ENCODE measurements at places on chromosomes 1 and 21.

- no peak for DNase-seq
Measured at GRCh38 chr1:205429762-205430695, 8.2 kb upstream of the LEMD1 start.

DNA sequence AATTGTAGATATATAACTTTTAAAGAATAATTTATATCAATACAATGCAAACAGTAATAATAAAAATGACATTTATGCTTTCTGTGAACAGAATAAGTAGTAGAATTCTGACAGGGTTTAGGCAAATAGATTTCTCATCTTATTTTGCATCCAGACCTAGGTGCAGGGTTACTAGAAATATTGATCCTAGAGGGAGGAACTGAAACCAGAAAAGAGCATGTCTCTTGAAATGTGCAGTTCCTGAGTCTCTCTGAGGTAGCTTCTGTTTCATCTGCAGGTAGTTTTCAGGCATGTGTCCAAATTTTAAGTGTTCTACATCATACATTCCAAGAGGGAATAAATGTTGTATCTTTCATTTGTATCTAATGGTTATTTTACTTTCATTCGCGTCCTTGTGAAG, 631.9 kb upstream of the ADGRL4 start:
- DNase-seq: no peak

DNA sequence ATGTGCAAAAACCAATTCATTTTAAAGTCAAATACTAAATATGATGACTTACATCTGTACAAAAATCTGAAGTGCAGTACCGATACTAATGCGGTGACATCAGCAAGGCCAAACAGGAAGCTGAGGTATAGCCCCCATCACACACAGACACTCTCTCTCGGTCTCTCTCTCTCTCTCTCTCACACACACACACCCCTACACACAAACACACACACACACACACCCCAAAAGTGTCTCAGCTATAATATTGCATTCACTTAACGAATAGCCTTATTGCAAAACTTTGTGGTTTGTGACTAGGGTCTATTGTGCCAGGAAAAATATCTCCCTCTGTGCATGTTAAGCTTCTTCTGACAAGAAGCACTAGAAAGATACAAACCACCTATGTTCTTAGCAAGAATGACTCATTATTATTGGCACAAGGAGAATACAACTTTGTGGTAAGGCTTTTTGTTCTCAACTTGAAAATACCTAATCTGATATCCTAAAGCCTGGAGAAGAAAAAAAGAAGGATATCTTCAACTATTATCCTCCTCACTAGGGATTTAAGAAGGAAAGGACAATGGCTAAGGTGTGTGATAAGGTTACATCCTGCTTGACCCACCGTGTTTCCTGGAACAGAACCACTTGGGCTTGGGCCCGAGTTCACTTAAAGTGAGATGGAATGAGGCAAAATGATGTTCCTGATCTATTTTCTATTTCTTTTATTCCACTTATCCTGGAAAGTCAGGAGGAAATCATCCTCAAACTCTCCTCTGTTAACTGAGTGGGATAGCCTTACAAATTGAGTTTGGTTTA, 107.1 kb downstream of the NIBAN1 start:
- peak; percentile 46 for DNase-seq

DNA sequence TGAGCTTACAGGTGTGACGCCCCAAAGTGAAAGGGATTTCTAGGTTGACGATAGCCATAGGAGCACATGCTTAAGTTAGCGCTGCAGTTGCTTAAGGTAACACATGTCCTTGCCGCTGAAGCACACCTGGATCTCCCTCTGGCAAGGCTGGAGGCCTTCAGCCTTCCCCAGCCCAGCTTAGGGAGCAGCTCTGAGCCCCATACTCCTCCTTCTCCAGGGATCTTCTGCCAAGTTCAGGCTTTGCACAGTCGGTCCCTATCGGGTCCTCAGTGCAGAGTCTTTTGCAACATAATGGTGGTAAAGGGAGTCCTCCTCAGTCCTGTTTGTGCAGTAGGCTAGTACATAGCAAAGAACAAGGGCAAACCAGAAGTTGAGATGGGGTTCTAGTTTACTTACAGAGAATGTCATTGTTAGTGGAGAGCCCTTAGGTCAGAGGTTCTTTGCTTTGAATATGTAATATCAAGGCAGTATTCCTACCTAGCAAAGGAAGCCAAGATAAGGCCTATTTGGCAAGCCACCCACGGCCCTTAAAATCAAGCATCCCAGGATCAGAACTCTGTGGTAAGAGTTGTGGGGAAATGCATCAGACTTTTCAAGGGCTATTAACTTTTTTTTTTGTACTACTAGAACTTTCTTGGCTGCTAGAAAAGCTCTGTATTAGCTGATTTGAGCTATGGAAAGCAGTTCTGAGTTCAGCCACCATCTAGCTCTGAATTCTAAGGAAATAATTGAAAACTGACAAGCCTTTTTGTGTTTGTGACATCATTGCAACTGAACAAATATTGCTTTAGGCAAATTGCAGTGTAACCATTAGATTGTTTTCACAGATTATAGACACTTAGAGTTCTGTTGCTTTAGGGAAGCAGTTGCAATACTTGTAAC, 1.4 kb downstream of the EVA1C start:
- DNase-seq: no peak

GRCh38 chr1:12142891-12143630, 23.7 kb upstream of the TNFRSF1B start:
- DNase-seq: no peak

GRCh38 chr1:65222340-65222940, 74.4 kb downstream of the AK4 start:
- no peak for DNase-seq

DNA sequence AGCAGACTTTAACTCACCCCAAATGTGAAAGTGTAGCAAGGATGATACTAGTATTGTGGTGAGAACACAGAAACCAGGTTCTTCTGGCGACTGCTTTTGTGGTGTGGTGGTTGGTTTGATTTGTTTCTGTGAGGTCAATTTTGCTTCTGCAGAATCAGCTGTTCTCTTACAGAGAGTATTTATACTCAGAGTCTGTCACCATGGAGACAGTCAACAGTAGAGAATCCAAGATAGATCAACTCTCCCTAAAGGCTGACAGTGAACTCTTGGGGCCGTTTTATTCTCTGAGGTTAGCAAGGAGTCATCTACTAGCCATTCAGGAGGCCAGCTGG, at the start of gene CFAP107:
CFAP107 (plus strand) TSS at position 209 of the 332 bp plus-strand sequence. CDS start 231 bp downstream, outside the sequence.
- no peak for DNase-seq

GRCh38 chr1:46485564-46486431, 3.8 kb upstream of the DMBX1 start:
- no peak for DNase-seq

- DNase-seq: no peak
Measured at GRCh38 chr1:97660431-97661105, 260.3 kb downstream of the DPYD start.

- DNase-seq: no peak
Measured at GRCh38 chr1:1114431-1114830, 1.5 kb downstream of the C1orf159 start.

DNA sequence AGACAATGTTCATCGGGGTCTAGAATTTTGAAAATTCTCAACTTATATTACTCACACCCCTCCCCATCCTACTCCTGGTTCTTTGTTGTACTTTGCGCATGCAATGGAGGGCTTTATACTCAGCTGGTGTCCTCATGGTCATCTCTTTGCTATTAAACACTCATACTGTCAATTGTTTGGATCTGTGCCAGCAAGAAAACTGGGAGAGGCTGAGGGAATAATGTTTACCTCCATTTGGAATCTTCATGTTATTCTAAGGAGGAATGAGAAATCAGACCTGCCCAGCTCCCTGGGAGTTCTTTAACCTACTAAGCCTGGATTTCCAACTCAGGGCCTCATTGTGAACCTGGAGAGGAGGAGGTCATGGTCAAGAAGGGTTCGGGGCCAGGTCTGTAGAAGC, 143.9 kb upstream of the DNAH14 start:
- DNase-seq: no peak

DNA sequence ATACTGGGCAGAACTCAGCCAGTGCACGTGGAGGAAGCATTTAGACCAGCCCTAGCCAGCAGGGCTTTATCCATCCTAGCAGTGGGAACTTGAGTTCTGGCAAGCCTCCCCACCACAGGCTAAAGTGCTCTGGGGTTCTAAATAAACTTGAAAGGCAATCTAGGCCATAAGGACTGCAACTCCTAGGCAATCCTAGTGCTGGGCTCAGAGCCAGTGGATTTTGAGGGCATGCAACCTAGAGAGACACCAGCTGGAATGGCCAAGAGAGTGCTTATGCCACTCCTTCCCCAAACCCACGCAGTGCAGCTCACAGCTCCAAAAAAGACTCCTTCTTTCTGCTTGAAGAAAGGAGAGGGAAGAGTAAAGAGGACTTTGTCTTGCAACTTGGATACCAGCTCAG, 70.5 kb upstream of the APOBEC4 start:
- no peak for DNase-seq

- DNase-seq: no peak
Measured at GRCh38 chr1:186994897-186995296, 166.1 kb downstream of the PLA2G4A start.

- DNase-seq: no peak
Measured at GRCh38 chr1:240511789-240512188, 100.2 kb downstream of the GREM2 start.

DNA sequence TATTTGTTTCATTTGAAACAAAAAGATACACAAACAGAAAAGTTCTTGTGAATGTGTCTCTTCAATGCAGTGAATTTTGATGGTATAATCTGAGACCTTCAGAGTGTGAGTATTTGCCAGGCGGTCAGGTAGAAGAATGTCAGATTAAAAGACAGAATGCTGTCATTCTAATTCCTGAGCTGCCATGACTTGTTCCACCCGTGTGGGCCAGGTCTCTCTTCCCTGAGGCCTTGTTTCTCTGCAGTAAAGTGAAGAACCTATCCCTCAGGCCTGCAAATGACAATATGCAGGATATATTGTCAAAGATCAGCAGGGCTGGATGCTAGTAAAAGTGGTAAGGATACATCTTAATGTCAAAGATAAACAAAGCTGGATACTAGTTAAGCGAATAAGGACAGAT, 111.4 kb downstream of the ZP4 start:
- DNase-seq: no peak

DNA sequence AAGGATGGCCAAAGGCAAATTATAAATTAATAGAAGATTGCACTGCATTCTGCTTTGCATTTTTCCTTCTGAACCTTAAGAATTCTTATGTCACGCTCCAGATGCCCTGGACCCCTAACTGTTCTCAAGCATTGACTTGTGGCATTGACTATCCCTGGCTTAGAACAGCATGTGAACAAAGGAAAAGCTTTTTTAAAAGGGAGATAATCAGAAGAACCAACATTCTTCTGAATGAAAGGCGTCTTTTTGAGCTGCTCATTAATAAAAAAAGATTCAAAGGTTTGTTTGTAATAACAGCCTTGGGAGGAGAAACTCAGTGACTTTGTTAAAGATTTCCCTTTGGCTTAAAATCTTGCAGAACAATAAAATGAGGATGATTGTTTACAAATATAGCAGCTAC, 105.5 kb downstream of the TNNI3K start:
- DNase-seq: no peak

- no peak for DNase-seq
Measured at GRCh38 chr1:43274125-43274803, 4.5 kb downstream of the TMEM125 start.

Data from activated CD4-positive, CD25-positive, alpha-beta regulatory T cell treated with anti-CD3 and anti-CD28 coated beads, Interleukin-2, amount 50 U/mL, for 72 hours (primary cell).